ENCODE measurements at places on chromosomes 4 and X. TPM values are rescaled to one million over a fixed set of nuclear protein-coding genes. Genes with fewer than 3 reads are reported as not detected.

The RAB41 gene
- not detected for total RNA-seq

The SCD5 gene
- 16.6 TPM for total RNA-seq

The CXCL11 gene
- total RNA-seq: not detected

The CXCL6 gene
- not detected for total RNA-seq

The IL9R gene
- total RNA-seq: 0.14 TPM

The MAOA gene
- 1.7 TPM for total RNA-seq
